Kidney tubule cell (primary cell): ENCODE measurements at places on chromosomes 5 and 9.

DNA sequence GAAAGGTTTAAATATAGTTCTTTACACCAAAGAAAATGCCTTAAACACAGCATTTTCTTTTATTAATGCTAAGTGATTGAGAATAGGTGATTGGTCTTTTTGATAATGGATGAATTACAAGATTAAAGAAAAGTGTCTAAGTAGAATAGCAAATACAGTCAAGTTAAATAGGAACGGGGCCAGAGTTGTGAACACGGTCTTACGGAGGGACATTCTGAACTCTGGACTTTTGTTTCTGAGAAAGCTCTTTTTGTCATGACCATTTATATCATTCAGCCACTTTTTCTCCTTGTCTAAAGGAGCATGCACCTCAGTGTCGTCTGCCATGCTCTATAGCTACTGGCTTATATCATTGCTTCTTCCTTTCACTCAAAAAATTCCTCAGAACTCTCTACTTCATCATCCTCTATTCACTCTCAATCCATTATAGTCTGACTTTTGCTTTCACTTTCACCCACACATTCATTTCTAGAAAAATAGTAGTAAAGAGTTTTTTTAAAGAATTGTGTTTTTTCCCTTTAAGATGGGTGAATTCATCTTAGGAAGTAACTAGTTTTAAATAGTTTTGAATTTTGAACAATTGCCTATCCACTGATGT lies 263.0 kb upstream of the FBXL7 start:
- DNase-seq: peak; percentile 7

- no peak for DNase-seq
Measured at GRCh38 chr5:149298842-149299404, 27.3 kb downstream of the AFAP1L1 start.

GRCh38 chr5:146051678-146052077 lies 53.7 kb downstream of the PLAC8L1 start:
- peak; percentile 50 for DNase-seq

DNA sequence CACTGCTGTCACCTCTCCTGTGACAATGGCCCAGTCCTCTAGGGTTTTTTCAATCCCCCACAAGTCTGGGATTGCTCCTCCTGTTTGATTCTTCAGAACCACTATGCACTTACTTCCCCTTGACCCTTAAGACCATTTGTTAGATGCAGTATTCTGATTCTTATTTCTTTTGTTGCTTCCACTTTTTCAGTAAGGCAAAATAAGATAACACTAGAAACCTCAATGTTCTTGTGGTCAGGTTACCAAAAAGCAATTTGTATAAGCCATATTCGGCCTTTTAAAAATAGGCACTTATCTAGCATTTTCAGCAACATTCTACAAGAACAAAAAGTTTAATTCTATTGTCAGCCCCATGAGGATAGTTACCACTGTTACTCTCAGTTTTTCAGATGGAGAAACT lies 220.0 kb downstream of the KDM4C start:
- no peak for DNase-seq

GRCh38 chr9:93953496-93954433 lies 1.4 kb downstream of the BARX1 start:
- no peak for DNase-seq

DNA sequence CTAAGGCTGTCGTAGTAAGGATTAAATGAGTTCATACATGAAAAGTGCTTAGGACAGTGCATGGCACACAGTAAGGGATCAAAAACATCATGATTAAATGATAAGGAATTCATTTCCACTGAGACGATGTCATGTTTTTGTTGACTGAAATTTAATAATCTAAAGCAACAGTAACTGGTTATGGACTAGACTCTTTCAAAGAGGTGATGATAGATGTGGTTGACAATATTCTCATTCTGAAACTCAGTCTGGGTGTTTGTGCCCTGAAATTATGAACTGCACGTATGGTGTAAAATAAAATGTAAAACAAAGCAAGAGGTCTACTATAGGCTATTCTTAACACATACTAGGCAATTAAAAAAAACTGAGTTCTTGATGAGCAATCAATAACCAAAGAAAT lies 280.0 kb downstream of the DENND1A start:
- DNase-seq: no peak

DNA sequence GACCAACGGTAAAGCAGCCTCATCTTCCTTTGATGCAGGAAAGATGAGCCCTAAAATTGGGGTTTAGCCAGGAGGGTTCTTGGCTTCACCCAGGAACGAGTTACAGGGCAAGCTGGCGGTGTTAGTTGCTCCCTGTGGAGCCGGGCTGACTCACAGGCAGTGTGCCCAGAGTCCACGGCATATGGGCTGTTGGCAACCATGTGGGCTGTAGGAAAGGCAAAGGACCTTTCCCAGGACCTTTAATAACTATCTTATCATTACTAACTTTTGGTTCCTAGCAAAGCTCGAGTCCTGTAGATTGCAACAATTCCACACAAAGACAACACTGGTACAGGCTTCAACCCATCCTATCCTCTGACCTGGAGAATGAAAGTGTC lies 29.8 kb upstream of the CLPTM1L start:
- no peak for DNase-seq

DNA sequence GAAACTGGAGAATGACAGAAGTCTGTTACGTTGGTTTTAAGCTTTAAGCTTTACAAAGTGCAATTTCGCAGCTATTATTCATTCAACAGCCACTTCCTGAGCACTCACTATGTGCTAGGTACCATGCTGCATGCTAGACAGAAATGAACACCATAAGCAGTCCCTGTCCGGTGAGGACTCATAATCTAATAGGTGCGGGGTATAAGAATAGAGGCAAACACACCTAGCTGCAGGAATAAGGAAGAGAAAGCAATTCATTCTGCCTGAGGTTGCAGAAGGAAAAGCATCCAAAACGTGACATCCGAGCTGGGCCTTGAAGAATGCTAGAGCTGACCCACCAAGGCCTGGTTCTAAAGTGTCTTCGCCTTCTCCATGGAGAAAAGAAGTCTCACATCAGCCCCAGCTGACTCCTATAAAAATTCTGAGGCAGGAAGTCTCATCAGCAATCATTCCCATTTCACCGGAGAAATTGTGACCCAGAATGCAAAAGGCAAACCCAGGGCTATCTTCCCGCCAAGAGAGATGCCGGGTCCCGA lies 542 bp downstream of the FKBP15 start:
- DNase-seq: peak; percentile 21

- DNase-seq: no peak
Measured at GRCh38 chr9:134918646-134919045, 934 bp upstream of the FCN1 start.

GRCh38 chr5:74083096-74083791 lies 457.2 kb downstream of the ARHGEF28 start:
- DNase-seq: no peak

GRCh38 chr5:2906302-2907090 lies 155.0 kb upstream of the IRX2 start:
- no peak for DNase-seq

DNA sequence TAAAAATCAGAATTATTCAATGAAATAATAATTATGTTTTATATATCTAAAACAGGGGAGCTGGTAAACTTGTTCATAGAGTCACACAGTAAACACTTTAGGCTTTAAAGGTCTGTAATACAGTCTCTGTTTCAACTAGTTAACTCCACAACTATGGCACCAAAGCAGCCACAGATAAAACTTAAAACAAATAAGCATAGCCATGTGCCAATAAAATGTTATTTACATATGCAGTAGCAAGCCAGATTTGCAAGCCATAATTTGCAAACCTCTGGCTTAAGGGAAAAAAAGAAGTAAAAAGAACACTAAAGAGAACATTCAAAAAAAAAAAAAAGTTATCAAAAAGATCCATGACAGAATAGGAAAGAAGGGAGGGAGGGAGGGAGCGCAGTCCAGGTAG lies 24.9 kb downstream of the RICTOR start:
- no peak for DNase-seq

DNA sequence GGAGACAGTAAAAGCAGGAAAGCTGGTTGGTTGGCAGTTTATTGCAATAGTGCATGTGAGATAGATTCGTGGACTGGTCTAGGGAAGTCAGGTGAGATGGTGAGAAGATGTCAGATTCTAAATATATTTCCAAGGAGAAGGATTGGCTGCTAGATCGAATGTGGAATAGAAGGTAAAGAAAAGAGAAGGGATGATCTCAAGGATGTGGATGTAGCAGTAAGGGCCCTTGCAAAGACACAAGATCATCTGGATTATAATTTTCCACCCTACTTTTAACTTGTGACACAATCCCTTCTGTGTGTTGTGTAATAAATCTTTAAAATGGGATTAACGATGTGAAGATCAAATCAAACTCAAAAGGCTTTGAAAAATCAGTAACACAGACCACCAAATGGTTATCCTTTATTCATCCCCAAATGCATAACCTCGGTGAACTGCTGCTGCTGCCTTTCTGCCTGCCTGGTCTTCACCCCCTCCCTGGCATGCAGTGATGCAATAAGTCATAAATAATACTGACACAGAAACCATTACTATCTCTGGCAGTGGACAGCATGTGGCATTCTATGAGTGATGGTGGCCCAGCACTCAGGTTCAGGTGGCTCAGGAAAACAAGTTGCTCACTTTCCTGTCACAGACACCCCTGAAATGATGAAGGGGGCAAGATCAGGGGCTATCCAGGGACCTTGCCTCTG lies 178.4 kb downstream of the FAM114A2 start:
- DNase-seq: no peak

GRCh38 chr9:131754846-131755245 lies 15.0 kb upstream of the RAPGEF1 start:
- no peak for DNase-seq

- DNase-seq: no peak
Measured at GRCh38 chr5:150759334-150759583, 442 bp upstream of the DCTN4 start.

GRCh38 chr5:75057561-75057960 lies 5.2 kb upstream of the GCNT4 start:
- DNase-seq: no peak

DNA sequence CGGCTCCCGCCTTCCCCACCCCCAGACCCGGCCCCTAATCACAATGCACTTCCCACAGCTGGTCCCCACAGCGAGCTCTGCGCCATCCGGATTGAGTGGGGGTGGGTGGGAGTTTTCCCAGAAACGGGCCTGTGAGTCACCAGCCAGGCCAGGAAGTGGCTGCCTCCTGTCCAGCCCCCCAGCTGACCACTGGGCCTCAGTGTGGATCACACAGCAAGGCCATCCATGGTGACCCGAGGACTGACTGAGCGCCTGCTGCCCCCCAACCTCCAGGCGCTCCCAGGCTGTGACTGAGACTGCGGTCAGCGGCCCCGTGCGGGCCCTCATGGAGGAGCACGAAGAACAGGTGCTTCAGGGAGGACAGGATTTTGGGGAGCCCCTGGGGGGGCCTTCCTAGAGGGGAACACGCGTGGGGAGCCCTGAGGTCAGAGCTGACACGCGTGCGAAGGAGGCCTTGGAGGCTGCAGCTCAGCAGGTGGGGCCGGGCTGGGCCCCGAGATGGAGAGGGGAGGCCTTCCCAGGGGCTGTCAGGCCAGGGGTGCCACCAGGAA lies 48.3 kb upstream of the EGFL7 start:
- DNase-seq: no peak

- DNase-seq: no peak
Measured at GRCh38 chr9:38372762-38373619, 19.5 kb upstream of the ALDH1B1 start.

DNA sequence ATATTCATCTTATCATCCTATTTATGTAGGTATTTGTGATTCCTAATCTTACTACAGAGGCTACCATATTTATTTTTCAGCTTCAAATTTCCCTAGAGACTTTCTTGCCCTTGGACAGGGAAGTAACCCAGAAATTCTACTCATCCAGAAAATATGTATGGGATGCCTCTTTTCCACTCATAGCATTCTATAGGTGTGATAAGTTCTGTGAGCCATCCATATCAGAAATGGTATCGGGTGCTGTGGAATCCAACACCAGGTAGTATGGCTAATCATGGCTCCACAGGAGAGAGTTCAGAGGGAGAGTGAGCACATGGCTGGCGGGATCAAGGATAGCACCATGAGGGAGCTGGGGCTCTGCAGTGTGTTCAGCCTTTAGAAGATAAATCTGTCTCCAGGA lies 349.3 kb upstream of the ACTBL2 start:
- peak; percentile 52 for DNase-seq

GRCh38 chr5:168833936-168834335 lies 254.8 kb upstream of the PANK3 start:
- DNase-seq: no peak

- DNase-seq: no peak
Measured at GRCh38 chr5:133760532-133760931, 148.2 kb upstream of the FSTL4 start.
